A375 (cell line): ENCODE measurements at places on chromosomes 16 and 17. TPM values are rescaled to one million over a fixed set of nuclear protein-coding genes. Genes with fewer than 3 reads are reported as not detected.

PLCD3 gene
- 19.6 and 25.8 TPM in 2 replicates for total RNA-seq

ARSG gene
- total RNA-seq = 2.9 and 3.8 TPM in 2 replicates

SLC2A4 gene
- total RNA-seq = 0.05 TPM in 1 of 2 replicates, not detected in the other

OR1A2 gene
- not detected in 2 replicates for total RNA-seq

SHISA9 gene
- total RNA-seq = 0.16 and 3.2 TPM in 2 replicates

KRTAP1-1 gene
- total RNA-seq = not detected in 2 replicates

IL34 gene
- not detected in 2 replicates for total RNA-seq

GPR142 gene
- not detected in 2 replicates for total RNA-seq

IRX5 gene
- total RNA-seq = 9.4 and 15.1 TPM in 2 replicates

ITGAL gene
- total RNA-seq = not detected in 2 replicates
